ENCODE measurements at places on chromosomes 2 and 18.

- ATAC-seq, result no peak
These were observed 21.1 kb upstream of the ARL4C start for GRCh38 chr2:234517971-234518370.

GRCh38 chr18:62912885-62913284, 197.5 kb downstream of the PHLPP1 start:
- no peak for ATAC-seq

GRCh38 chr2:28622101-28622499, 126.2 kb downstream of the PLB1 start:
- no peak for ATAC-seq

DNA sequence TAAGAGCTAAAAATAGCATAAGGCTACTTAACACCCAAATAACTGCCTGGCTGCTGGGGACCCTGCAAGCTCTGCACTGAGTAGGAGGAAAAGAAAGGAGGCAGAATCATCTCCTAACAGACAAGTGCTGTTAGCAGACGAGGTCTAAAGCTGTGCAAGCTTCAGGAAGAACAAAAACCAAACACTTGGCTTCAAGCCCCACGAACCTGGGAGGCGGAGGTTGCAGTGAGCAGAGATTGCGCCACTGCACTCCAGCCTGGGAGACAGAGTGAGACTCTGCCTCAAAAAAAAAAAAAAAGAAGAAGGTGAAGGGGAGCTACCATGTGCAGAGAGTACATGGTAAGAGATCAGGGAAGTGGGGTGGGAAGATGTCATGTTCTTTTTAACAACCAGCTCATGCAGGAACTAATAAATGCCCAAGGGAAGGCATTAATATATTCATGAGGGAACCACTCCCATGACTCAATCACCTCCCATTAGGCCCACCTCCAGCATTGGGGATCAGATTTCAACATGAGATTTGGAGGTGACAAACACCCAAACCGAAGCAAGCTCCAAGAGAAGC, 28.8 kb upstream of the INO80C start:
- no peak for ATAC-seq

GRCh38 chr2:198053148-198053547, 248.8 kb downstream of the PLCL1 start:
- ATAC-seq, result no peak

GRCh38 chr2:158619496-158619895, 162.7 kb downstream of the PKP4 start:
- peak; percentile 81 for ATAC-seq
